ENCODE measurements at places on chromosomes 3 and 15. TPM values are rescaled to one million over a fixed set of nuclear protein-coding genes. Genes with fewer than 3 reads are reported as not detected.

- no peak for DNase-seq
Measured at GRCh38 chr3:15368561-15369135, 36.3 kb upstream of the SH3BP5 start.

SKOR1 gene
- total RNA-seq, result 1.8 TPM

DNA sequence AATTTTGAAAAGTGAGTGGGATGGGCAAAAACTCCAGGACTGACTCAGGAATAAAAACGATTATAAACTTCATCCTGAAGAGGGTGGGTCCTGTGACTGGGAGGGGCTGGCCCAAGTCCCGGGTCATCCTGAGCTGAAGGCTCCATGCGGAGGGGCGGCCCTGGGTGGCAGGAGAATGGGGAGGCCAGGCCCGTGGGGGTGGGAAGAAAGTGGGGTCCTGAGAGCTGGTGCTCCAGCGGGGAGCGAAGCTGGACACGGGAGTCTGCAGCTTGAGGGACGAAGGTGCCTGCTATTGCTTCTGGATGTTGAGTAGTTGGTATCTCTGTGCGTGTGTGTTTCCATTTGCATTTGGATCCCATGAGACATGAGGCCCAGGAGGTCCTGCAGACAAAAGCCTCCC is 4.7 kb upstream of the OCA2 start:
- no peak for DNase-seq

- DNase-seq, result no peak
Measured at GRCh38 chr3:135699741-135700140, 265.8 kb upstream of the PPP2R3A start.

- no peak for DNase-seq
Measured at GRCh38 chr3:195059471-195060216, 211.3 kb downstream of the XXYLT1 start.

DNA sequence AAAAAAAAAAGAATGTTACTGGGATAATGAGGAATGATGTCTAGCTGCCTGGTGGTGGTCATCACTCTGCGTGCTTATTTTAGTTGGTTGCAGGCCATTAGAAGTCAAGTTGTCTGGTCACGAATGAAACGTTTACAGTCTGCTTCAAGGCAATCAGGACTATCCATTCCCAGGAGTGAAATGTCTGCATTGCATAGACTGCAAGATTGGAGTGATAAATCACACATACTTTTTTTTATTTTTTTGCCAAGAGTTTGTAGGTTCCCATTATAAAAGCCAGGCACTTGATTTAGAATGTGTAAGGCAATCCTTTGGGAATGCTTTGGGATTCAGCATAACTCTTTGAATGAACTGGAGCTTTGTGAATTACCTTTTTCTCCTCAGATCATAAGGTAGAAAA is 132.3 kb downstream of the STAC start:
- no peak for DNase-seq

DNA sequence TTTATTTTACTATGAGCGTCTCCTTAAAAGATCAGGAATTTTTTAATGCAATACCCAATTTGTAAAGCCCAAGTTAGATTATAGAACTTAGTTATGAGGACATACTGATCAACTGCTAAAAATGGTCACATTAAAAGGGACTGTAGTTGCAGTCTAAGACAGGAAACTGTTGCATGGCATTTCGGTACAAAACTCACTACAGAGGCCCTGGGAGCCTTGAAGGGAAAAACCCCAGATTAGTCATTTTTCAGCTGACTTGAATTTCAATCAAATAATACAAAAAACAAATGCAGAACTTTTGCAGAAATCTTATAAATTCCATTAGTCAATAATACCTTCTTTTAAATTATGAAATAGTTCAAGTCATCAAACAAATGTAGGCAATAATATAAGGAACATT is 6.9 kb upstream of the PTX3 start:
- DNase-seq, result no peak

GOLGA8T gene
- 0.15 TPM for total RNA-seq

DNA sequence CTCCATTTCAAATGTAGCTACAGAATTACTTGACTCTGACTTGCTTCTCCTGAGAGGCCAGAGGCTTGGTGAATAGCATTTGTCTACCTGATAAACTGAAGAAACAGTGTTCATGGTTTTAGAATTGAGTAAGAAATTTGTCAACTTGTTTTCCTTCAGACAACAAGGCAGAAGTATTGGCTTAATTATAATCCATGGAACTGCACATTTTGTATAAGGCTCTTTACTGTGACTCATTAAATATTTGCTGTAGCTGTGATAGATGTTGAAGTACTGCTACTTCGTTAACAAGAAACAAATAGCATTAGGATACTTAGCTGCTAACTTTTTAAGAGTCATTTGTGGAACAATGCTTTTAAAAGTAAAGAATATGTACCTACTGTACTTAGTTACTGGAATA is 4.6 kb downstream of the UNC13C start:
- DNase-seq, result no peak

DNA sequence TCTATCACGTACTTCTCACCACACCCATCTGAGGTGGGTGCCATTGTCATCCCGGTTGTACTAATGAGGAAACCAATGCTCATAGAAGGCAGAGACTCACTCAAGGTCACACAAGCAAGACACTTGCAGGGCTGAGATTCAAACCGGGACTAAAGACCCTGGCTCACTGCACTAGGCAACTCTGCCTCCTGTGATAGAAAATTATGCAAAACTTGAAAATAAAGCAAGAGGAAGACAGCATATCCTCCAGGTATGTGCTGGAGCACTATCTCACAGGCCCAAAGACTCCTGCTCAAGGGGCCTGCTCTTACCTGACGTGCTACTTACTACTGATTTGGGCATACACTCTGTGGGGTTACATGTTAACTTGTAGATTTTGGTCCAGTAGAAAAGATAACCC is 25.6 kb downstream of the ANXA2 start:
- no peak for DNase-seq

DNA sequence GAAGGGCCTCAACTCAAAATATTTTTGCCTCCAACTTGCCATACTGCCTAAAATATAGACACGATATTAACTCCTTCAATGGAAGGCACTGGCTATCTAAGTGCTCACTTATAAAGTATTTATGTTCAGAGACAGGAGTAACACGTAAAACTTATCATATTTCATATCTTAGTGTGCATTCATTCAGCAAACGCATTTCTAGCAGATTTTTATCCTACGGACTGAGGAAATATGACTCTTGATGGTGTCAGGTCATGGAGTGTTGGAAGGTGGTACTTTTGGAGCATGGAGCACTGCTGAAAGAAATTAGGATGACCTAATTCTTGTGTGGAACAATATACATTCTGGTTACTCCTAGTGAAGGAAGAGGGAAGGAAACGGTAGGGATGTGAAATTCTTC is 43.8 kb upstream of the LEKR1 start:
- no peak for DNase-seq

SCAPER gene
- total RNA-seq, result 28.5 TPM

FAM107A gene
- 17.7 TPM for total RNA-seq

DUOXA2 gene
- not detected for total RNA-seq

CD96 gene
- total RNA-seq, result 6.2 TPM

GRCh38 chr15:43948691-43949325 is 122.0 kb downstream of the WDR76 start:
- DNase-seq, result no peak

UBAP1L gene
- total RNA-seq, result 7.2 TPM

DNA sequence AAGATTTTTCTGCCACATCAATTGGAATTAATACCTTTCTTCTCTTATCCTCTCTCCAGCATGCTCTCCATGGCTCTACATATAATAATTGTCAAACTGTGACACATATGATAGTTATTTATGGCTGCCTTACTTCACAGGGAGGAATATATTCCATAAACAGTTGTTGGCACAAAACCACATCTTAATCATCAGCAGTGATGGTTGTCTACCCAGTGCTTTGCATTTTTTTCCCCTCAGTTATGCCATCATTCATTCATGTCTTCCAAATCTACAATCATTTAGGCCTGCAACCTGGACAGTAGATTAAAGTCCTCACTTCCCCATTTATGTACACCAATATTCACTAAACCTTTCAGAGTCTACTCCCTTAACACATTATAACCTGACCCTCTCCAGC is 107.7 kb downstream of the THRB start:
- no peak for DNase-seq

CGNL1 gene
- total RNA-seq, result 5.4 TPM

DNA sequence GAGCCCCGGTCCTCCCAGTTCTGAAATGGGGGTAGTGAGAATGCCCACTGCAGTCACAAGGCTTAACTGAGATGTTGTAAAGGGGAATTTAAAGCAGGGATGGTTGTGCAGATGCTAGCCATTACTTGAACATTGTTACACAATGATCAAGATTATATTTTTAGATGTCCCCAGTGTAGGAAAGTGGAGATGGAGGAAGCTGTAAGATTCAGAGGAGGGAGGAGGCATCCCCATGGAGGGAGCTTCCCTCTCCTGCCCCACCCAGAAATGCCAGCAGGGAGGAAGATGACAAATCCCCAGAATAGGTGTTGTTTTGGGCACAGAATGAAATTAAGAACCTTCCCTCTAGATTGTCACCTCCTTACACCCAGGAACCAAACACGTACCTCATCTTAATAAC is 46.1 kb downstream of the EFCAB12 start:
- no peak for DNase-seq

GRCh38 chr3:61570813-61571212 is 9.4 kb downstream of the PTPRG start:
- no peak for DNase-seq

EID1 gene
- total RNA-seq, result 204 TPM

DNA sequence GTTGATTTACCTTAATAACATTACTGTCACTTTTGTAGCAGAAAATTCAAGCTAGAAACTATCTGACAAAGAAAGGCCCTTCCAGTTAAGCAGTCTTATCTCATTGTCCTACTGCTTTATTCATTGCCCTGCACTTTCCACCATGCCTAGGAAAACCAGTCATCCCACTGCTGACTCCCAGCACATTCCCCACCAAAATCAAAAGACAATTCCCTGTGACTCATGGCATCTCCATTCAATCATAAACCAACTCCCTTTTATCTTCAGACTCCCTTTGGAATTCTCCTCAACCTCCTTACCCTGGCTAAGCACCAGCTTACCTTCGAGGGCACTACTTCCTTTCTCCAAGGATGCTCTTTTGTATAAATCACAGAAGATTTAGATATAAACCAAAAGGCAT is 184.3 kb downstream of the PLCH1 start:
- DNase-seq, result no peak

DNA sequence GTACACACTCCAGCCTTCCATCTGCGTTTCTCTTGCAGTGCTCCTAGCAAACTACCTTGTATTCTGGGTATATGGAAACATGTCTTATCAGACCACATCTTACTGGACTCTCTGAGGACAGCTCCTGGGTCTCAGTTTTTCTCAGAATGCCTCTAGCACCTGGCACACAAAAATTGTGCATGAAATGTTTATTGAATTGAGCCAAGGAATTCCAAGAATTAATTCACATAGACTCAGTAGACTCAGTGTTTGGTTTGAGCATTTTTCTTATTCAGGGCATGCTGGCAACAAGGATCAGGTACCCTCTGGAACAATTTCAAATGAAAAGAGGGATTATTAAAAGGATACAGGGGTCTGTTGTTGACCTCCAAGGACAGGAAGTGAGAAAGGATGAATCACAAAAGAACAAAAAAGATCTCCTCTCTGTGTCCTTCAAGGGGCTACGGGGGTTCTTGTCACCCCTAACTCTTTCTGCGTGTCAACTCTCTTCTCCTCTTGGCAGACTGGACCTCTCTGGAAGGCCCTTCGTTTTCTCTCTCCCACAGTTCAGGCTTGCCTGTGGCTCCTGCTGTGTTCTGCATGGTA is 270.0 kb upstream of the HES1 start:
- no peak for DNase-seq

DNA sequence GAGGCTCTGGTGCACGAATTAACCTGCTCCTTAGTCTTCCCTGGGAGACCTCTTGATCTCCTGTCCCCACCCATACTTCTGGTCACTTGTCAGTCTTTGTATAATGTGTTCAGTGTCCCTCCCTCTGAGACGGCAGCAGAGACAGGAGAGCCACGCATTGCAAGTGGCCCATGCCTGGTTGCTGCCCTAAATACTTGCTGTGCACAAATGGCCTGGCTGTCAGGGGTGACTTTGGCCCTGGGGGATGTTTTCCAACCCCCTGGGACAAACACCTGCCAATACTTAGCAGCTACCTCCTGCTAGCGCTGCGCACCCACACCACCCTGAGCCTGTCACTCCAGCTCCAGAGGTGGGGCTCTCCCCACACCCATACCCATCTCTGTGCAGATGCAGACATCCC is 17.2 kb downstream of the KLF13 start:
- DNase-seq, result no peak

- DNase-seq, result no peak
Measured at GRCh38 chr3:44132593-44132992, 109.1 kb upstream of the TOPAZ1 start.

- DNase-seq, result no peak
Measured at GRCh38 chr3:75254685-75255084, 409.4 kb upstream of the FRG2C start.

- no peak for DNase-seq
Measured at GRCh38 chr15:87752250-87752951, 504.1 kb downstream of the NTRK3 start.

DNA sequence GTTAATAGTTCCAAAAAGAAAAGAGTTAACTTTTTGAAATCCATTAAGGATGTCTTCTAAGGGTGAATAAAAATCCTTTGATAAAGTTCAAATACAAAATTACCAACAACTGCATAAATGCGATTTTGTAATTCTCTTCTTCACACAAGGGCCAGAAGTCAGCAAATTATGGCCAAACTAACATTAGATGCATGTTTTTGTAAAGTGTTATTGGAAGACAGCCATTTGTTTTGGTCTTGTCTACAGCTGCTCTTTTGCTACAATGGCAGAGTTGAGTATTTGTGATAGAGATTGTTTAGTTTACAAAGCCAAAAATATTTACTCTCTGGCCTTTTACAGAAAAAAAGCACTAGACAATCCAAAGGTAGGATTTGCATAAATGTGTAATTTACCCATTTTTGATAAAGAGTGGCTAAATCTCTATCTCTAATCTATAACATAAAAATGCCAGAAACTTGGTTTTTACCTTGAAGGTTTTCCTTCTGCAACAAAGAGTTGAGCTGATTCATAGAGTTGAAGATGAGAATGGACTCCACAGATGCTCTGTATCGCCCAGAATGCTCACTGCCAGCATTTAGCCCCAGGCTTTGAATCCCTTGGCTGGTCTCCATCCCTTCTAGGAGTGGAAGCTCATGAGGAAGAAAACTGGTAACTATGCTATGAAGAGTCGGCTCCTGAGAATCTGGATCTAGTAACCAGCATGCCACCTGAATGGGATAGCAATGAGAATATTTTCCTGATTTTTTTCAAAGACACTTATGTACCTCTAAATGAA is 64.5 kb downstream of the POLQ start:
- DNase-seq, result no peak

- DNase-seq, result no peak
Measured at GRCh38 chr3:183188895-183189462, 26.4 kb upstream of the LAMP3 start.

DNA sequence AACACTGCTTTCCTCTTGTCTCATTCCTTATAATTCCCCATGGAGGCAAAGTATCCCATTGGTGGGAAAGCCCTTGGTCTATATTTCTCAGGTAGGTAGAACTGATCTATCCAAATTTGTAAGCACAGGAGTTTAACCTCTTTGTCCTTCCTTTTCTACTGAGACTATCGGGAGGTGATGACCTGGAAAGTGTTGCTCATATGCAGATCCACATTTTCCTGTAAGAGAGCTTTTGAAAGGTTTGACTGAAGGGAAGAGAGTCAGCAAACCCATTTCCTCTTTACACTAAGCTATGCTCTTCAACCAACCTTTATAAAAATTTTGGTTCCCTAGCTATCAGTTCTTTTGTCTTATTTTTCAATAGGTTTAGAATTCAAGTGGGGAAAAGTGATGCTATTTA is 200.7 kb downstream of the TIGIT start:
- no peak for DNase-seq

- DNase-seq, result no peak
Measured at GRCh38 chr3:67278015-67278618, 280.0 kb downstream of the KBTBD8 start.

PTH1R gene
- 38.2 TPM for total RNA-seq

Data from breast epithelium (tissue), 4 donors.